ENCODE measurements at places on chromosomes 2 and 18. TPM values are rescaled to one million over a fixed set of nuclear protein-coding genes. Genes with fewer than 3 reads are reported as not detected.

The CCDC85A gene
- polyA plus RNA-seq = 1.3 TPM

The SLC38A11 gene
- 14.5 TPM for polyA plus RNA-seq

GRCh38 chr2:102063487-102063911 lies 71.7 kb downstream of the IL1R2 start:
- no peak for DNase-seq

The C2orf81 gene
- 5.0 TPM for polyA plus RNA-seq

The TPO gene
- not detected for polyA plus RNA-seq

DNA sequence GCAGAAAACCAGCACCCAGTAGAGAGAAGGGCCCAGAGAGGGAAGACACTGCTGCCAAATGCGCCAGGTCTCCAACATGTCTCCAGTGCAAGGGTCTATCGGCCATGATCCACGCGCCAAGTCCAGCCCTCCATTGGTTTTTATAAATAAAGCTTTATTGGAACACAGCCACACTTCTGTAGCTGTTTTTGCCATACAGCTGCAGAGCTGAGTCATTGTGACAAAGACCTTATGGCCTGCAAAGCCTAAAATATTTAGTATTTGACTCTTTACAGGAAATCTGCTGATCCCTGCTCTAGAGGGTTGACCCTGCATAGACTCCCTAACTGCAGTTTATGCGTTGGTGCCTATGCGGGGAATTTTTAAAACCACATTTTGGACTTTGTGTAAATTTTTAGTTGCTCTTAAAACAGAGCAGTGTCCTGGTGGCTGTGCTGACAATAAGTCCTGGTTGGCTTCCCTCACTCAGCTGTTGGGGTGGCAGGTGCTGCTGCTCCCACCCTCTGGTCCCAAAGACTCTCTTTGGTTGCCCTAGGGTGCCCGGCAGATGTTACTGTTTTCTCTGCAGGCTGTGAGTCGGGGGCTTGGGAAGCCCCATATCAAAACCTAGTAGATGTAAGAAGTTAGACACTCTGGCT lies 154.9 kb downstream of the CTIF start:
- no peak for DNase-seq

The NLRC4 gene
- 0.80 TPM for polyA plus RNA-seq

DNA sequence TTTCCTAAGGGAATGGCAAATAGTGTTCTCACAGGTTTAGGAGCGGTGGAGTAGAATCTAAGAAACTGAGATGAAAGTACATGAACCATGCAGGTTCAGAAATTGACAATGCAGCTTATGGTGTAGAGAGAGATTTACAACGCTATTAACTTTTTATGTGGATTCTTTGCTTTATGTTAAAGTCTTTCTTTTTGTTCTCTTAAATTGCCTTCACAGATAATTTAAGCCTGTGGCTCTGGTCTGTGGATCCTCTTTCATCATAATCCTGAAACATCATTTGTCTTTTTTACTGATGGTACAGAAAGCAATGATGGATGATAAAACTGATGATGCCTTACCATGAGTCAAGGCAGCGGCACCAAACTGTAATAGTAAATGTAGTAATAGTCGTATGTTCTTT lies 30.3 kb downstream of the SOCS6 start:
- DNase-seq = no peak

- DNase-seq = no peak
Observed at GRCh38 chr18:39462436-39462835, 1896.8 kb upstream of the CELF4 start.

DNA sequence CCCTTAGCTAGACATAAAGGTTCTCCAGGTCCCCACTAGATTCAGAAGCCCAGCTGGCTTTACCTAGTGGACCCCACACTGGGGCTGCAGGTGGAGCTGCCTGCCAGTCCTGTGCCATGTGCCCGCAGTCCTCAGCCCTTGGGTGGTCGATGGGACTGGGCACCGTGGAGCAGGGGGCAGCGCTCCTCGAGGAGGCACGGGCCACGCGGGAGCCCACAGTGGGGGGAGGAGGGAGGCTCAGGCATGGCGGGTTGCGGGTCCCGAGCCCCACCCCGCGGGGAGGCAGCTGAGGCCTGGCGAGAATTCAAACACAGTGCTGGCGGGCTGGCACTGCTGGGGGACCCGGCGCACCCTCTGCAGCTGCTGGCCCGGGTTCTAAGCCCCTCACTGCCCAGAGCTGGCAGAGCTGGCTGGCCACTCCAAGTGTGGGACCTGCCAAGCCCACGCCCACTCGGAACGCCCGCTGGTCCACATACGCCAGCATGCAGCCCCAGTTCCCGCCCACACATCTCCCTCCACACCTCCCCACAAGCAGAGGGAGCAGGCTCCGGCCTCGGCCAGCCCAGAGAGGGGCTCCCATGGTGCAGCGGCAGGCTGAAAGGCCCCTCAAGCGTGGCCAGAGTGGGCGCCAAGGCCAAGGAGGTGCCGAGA lies 119.7 kb upstream of the NRXN1 start:
- DNase-seq = no peak

GRCh38 chr2:59572227-59572626 lies 981.2 kb downstream of the BCL11A start:
- DNase-seq = no peak

DNA sequence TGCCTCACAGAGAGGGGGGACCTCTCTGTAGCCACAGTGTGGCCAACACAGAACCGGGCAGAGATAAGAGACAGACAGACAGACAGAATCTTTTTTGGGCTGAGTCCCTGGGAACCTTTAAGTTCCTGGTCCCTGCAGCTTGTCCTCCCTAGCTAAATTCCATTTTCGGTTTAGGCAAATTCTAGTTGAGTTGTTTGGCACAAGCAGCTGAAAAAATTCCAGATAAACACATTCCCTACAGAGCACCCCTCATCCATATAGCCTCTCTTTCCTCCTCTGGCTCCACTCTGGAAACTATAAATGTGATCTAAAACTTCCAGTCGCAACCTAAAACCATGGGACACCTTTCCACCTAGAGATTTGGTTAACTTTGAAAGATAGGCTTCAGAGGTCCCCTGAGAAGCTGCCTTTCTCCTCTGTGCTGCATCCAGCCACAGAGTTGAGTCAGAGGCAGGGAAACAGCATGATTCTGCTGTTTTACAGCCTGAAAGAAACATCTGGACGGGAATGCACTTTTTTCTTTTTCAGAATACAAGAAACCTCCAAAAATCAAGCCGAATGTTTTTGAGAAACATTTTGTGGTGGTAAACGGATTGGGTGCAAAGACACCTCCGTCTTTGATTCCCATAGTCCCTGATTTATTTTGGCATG lies 30.9 kb downstream of the SLC4A3 start:
- DNase-seq = no peak

DNA sequence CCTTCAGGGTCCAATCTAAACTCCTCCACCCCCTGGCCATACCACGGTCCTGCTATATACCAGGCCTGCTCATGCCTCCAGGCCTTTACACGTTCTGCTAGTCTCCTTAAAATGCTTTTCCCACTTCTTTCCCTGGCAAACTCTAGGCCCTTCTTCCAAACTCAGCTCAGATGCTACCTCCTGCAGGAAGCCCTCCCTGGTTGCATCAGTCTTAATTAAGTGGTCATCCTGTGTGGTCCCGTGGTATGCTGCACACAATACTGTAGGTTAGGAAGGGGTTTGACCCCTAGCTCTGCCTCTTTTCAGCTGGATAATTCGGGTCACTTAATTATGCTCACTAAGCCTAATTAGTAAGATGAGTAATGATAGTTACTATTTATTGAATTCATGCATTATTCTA lies 85.9 kb upstream of the SP3 start:
- no peak for DNase-seq

- no peak for DNase-seq
Observed at GRCh38 chr2:38672445-38673391, 6.8 kb downstream of the GALM start.

DNA sequence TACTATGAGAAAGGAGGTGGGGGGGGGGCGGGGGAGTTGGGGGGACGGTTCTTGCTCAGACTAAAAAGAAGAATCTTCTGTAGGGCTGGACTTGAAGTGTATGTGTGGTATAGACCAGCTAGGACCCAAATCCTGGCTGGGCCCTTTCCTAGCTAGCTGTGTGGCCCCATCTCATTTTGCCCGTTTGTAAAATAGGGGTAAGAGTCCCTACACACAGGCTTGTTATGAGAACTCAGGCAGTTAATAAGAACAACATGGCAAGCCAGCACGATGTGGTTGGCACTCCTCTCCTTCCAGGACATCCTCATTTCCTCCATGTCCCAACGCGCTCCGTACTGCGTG lies 1.1 kb downstream of the EVA1A start:
- no peak for DNase-seq

DNA sequence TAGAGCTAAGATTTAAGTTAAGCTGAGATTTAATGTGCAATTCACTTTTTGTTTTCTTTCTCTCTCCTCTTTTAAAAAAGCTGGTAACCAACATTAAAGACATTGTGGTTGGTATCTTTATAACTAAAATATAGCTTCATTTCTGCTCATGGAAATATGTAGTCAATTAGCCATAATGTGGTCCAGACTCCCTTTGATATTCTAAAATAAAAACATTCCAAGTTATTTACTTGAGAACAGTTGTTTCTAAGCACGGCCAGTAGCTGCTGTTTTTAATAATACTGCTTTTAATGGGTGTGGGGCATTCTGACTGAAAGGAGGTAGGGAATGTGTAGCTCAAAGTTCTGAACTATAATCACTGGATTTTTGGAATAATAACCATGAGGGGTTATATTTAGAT lies 183.3 kb upstream of the FBXO11 start:
- no peak for DNase-seq

The CELF4 gene
- polyA plus RNA-seq = 2.8 TPM

All from right renal pelvis (tissue), 4 donors.